ENCODE measurements at places on chromosomes 6 and 20.

DNA sequence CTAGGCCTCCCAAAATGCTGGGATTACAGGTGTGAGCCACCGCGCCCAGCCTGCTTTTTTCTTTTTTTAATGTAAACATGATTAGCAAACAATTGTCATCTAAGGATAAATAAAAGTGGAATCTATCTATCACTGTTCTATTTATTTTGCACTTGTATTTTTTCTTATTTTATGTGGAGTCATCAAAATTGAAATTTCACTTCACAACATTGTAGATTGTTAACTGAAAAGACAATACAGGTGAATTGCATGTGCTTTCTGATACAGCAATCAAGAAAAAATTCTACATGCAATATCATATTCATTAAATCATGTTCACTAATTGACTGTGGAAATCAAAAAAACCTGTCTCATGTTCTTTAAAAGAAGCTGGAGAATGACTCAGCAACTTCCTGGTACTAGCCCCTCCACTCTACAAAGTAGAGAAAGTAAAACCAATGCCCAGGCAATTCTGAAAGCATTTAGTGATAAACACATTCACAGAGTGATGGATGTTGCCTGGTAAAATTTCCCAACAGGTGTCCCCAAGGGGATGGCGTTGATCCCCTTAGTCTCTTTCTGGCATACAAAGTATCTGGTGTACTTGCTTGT lies 10.7 kb upstream of the RFX6 start:
- DNase-seq = no peak

GRCh38 chr6:83592770-83593394 lies 80.5 kb downstream of the PRSS35 start:
- no peak for DNase-seq

DNA sequence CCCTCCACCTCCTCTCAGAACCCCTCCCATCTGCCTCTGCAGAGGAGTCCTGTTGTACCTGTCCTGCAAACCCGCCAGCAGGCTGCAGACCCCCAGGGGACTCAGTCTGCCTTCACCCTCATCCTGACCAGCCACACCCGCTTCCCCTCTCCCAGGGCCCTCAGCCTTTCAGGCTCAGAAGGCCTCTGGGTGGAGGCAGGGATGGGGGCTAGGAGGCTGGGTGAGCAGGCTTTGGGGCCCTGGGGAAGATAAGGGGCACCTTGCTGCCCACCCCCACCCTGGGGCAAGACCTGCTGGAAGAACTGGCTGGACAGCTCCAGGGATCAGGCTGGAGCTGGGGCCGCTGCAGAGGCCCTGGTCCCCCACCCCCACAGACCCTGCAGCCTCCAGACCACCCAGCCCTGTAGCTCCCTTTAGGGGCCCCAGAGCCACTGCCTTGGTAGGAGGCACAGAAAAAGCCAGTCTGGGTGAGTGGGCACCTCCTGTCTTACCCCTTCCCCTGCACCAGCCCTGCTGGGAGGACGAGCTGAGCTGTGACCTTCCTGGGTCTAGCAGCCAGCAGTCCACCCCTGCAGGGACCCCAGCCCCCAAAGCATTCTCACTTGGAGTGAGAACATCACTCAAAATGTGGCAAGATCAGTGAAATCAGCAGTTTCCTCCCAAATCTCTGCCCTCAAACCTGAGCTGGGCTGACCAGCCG lies 5.2 kb downstream of the TEAD3 start:
- DNase-seq = no peak

DNA sequence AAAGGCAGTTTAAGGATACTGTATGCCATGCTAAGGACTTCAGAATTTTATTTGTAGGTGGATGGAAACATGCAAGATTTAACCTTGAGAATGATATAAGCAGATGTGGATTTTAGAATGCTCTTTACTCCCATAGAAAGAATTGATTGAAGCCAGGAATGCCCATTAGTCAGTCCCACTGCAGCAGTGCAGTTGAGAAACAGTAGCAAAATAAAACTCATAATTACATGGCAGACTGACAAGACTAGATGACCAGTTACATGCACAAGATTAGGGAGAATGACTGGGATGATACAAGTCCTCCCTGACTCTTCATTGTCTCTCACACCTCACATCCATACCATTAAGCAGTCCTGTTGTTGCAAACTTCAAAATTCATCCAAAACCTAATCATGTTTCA lies 83.9 kb downstream of the PDE10A start:
- DNase-seq = no peak

DNA sequence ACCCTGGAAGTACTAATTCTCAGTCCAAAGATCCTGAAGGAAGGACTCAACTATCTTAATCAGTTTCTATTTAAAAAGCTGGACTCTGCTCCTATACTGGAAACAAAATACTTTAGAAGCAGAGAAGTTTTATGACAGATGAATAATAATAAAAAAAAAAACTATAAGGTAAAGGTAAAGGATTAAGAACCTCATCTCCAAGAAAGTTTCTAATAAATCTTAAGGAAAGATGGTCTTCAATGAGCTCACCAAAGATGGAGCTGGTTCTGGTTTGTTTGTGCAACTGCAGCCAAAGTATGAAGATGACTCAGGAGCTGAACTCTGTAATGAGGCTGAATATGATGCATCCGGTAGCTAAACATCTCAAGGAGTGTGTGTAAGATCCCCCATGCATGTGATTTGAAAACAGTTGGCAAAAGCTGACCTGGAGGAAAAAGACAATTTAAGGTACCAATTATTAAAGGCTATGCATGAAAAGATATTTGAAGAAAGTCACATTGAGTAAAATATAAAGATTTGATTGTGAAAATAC lies 25.2 kb downstream of the MED23 start:
- no peak for DNase-seq
